ENCODE measurements at places on chromosomes 1 and 21.

- DNase-seq: no peak
Measured at GRCh38 chr1:180360333-180361075, 130.4 kb downstream of the LHX4 start.

- DNase-seq: no peak
Measured at GRCh38 chr1:99603699-99604560, 42.0 kb upstream of the PALMD start.

- no peak for DNase-seq
Measured at GRCh38 chr1:219639876-219640577, 27.1 kb upstream of the ZC3H11B start.

DNA sequence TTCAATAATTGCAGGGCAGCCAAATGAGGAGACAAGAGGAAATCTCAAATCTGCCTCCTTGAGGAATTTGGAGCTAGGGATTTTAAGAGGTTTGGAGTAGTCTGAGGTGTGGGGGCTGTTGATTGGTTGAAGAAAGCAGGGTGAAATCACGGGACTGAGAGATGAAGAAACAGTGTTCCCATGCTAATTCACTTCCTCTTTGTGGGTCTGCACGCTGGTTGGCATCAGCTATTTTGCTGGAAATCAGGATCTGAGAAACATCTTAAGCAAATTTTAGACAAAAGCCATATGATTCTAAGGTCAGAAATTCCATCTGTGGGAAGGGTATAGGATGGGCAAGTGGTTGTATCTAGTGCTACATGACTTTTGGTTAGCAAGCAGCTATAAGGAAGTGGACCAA, 107.1 kb upstream of the PAXBP1 start:
- no peak for DNase-seq

- DNase-seq: no peak
Measured at GRCh38 chr1:30957560-30958222, 49.1 kb upstream of the SDC3 start.

DNA sequence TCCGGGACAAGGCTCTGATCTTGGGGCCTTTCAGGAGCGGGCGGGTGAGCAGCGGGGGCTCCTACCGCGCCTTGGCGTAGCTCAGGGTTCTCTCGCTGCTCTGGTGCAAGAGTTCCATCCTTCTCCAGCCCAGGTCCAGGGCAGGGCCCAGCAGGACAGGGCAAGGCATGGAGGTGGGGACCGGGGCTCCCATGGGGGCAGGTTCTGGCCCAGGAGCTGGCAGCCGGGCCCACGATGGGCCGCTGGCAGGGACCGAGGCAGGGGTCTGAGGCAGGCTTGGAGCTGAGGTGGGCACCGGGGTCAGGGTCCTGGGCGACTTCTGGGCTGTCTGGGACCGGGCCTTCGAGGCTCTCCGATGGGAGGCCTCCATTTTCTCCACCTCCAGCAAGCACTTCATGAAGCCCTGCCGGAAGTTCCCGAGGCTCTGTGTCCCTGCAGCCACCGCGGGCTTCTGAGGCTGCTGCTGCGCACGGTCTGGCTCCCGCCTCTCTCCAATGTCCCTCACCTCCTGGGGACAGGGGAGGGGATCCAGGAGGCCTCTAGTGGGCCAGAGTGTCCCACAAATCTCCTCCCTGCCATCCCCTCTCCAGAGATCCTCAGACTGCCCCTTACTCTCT, 27.6 kb downstream of the SPATA21 start:
- DNase-seq: no peak

All from hematopoietic multipotent progenitor cell treated with erythropoietin and hydrocortisone succinate and interleukin-3 and kit ligand, for 17 days (in vitro differentiated cells).